ENCODE measurements at places on chromosomes 4 and X. TPM values are rescaled to one million over a fixed set of nuclear protein-coding genes. Genes with fewer than 3 reads are reported as not detected.

Gene H2BW1
- total RNA-seq = not detected

Gene MCTS1
- 8.6 TPM for total RNA-seq

DNA sequence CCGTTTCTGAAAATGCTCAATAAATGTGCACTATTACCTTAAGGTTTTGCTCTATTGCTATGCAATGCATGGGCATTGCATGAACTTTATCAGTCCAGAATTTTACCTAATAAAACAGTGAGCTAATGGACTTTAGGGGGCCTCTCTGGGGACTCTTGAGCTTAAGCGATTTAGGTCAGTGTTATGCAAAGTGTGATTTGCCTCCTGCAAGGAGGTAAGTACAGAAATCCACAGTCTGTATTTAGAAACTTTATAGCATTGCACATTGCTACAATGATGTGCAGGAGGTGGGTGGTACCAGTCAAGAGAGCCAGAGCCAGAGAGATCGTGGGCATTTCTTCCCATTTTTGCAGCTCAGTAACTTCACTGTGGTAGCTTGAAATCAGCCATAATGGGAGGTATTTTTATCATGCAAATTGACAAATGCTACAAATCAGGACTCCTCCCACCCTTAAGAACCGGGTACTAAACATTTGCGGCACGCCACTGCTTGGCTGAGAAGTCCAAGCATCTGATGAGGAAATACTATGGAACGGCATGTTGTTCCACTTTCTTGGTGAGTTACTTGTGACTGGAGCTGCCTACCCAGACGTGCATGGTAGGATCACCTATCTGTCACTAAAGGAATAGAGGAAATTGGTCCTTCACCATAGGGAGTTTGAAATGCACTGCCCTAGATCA is 174.6 kb upstream of the PGRMC2 start:
- no peak for DNase-seq

- DNase-seq = peak; percentile 74
These were observed 20.0 kb downstream of the CFAP97 start for GRCh38 chr4:185183622-185184281.

Gene TLR8
- 1.3 TPM for total RNA-seq

GRCh38 chrX:22116605-22117546 is 84.8 kb downstream of the PHEX start:
- no peak for DNase-seq

- DNase-seq = no peak
These were observed 50.9 kb downstream of the SEL1L3 start for GRCh38 chr4:25811841-25812240.

DNA sequence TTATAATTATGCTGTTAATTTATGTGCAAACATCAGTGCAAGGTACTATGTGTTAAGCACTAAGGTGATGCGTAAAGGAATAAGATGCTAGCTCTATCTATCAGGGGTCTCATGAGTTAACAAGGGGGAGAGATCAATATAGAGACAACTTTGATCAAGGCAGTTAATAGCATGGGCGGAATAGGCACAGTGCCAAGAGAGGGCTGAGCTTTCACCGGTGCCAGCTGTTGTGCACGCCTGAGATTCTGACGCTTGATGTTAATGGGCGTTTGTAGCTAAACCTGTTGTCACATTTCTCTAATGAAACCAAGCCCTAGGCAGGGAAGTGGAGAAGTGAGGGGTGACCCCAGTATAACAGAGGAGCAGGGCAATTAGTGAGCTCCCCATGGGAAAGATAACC is 86.0 kb upstream of the NMU start:
- DNase-seq = no peak

GRCh38 chr4:23750125-23750524 is 139.7 kb downstream of the PPARGC1A start:
- no peak for DNase-seq

Gene TBC1D9
- 18.4 TPM for total RNA-seq

- no peak for DNase-seq
These were observed 28.4 kb downstream of the PLS3 start for GRCh38 chrX:115589419-115589818.

Gene PRRG1
- 21.3 TPM for total RNA-seq

Gene MAGEA9B
- not detected for total RNA-seq

- no peak for DNase-seq
These were observed 13.0 kb downstream of the CACNA1F start for GRCh38 chrX:49220100-49220499.

DNA sequence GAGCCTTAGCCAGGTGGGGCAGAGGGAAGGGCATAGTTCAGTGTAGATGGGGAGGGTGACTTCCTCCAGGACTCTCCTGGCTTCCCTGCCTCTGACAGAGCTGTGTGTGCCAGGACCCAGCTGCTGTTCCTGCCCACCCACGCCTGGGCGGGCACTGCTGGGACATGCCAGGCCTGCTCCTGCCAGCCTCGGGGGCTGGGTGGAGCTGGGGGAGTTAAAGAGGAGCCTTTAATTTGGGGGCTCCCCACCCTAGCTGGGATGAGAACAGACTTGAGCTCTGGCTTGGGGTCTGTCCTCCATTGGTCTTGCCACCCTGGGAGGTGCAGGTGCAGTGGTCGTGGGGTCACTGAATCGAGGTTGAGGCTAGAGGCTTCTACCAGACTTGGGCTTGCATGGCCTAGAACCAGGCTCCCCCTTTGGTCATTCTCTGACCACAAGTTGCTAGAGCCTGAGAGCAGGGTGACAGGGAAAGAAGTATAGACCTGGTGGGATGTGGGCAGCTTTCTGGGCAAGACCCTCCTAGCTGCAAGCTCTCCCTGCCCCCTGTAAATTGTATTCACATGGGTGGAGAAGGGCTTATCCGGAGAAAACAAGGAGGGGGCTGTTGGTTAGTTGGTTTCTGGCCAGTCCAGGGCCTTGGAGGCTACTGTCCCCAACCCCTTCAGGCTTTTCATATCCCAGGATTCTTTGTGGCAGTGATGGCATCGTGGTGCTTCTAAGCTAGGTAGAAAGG is 5.7 kb downstream of the EFNB1 start:
- no peak for DNase-seq

Gene SMIM10L2A
- 3.5 TPM for total RNA-seq

GRCh38 chrX:71111921-71112431 is 599 bp upstream of the IL2RG start:
- no peak for DNase-seq

DNA sequence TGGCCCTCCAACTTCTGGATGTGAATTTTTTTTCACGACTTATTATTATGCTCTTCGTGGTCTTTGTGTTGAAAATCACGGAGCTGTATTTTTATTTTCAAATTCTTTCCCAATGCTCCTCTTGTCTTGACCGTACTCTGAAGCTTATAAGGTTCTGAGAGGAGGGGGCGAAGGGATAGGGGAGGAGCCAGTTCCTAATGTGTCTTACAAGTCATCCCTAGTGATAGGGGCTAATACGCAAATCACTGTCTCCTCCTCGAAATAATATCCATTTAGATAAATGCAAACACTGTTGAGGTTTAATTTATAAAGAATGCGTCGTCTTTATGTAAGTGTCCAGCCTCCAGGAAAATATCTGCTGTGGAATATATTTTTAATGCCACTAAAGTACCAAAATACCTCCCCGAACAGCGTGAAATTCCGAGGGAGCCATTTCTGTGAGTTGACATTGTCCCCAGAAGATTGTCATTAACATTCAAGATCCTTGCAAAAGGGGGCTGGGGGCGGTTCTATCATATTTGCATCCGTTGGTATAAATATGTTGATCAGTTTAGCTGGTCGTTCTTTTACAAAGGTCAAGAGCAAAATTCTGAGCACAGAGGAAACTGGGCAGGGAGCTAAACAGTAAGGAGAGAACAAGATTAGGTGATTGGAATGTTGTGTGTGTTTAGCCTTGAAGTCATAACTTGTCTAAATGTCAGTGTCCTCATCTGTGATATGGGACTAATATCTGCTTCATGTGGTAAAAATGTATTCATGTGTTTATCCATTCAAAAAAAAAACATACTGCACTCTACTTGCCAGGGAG is 3.7 kb upstream of the FAT1 start:
- DNase-seq = no peak

- DNase-seq = no peak
These were observed 28.8 kb upstream of the IL13RA1 start for GRCh38 chrX:118698516-118699170.

- no peak for DNase-seq
These were observed 204.8 kb upstream of the NUDT6 start for GRCh38 chr4:123127218-123127617.

- DNase-seq = no peak
These were observed 262.0 kb downstream of the PPP1R2C start for GRCh38 chrX:42515939-42516338.

Gene GYG2
- total RNA-seq = 26.7 TPM

GRCh38 chr4:79611026-79611425 is 203.0 kb upstream of the GK2 start:
- DNase-seq = no peak

Gene SH3D19
- 159 TPM for total RNA-seq

Data from tibial nerve (tissue), 4 donors.